Esophagus squamous epithelium (tissue), 5 donors: ENCODE measurements at places on chromosomes 3 and 15.

GRCh38 chr15:37100966-37101215 lies 542 bp upstream of the MEIS2 start:
- no peak for DNase-seq

DNA sequence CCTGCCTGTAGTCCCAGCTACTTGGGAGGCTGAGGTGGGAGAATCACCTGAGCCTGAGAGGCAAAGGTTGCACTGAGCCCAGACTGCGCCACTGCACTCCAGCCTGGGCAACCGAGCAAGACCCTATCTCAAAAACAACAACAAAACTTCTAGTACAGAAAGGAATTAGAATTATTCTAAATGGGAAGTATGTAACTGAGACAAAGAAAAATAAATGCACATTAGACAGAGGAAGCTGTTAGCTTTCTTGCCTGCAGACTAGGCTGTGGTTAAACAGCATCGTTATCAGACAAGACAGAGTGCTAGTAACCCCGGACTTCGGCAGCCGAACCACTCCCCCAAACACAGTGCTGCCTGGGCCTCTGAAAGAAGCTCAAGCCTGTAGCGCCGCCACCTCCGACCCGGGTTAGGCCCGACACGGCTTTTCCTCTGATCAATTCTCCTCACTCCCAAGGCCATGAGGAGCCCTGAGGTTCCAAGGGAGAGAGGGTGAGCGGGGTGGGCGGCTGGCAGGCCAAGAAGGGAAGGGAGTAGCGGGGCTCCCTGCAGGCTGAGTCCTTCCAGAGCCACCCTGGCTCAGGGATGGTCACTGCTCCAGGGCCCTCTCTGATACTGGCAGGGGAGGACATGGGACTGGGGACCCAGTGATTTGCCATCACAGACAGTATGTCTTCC lies 44.8 kb upstream of the MUC4 start:
- no peak for DNase-seq

GRCh38 chr15:40992241-40992741 lies 39.0 kb downstream of the CHAC1 start:
- DNase-seq, result no peak

GRCh38 chr3:77475507-77475906 lies 435.6 kb downstream of the ROBO2 start:
- DNase-seq, result no peak

- no peak for DNase-seq
Measured at GRCh38 chr15:52819253-52819652, 29.1 kb upstream of the ONECUT1 start.

- no peak for DNase-seq
Measured at GRCh38 chr3:71934520-71935270, 149.7 kb upstream of the PROK2 start.

GRCh38 chr3:191328962-191329653 lies at the start of gene CCDC50:
Gene CCDC50, plus strand, starts transcription at chr3:191329394. Its CDS starts 281 bp downstream, at chr3:191329675.
- DNase-seq, result peak; percentile 26

DNA sequence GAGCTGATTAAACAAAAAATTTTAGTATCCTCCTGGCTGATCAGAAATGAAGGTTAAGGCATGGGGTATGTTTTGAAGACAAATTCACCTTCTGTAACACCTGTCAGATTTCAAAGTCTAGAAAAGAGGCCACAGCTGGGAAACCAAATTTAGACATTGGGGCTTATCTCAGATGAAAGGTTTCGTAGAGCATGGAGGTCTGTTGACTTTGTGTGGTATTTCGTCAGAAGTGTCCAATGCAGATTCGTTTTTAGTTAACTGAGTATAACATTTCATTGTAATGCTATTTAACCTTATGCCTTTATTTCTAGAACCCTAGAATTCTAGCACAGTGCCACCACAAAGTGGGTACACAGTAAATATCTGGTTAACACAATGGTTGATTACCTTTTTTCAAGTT lies 61.7 kb downstream of the FNDC3B start:
- DNase-seq, result no peak

GRCh38 chr3:194283221-194284006 lies 67.7 kb downstream of the CPN2 start:
- no peak for DNase-seq

GRCh38 chr15:32824777-32825176 lies 107.0 kb downstream of the GREM1 start:
- DNase-seq, result no peak

GRCh38 chr3:37229740-37230139 lies 55.4 kb upstream of the LRRFIP2 start:
- no peak for DNase-seq

- DNase-seq, result no peak
Measured at GRCh38 chr3:54123003-54123775, 837 bp downstream of the CACNA2D3 start.

DNA sequence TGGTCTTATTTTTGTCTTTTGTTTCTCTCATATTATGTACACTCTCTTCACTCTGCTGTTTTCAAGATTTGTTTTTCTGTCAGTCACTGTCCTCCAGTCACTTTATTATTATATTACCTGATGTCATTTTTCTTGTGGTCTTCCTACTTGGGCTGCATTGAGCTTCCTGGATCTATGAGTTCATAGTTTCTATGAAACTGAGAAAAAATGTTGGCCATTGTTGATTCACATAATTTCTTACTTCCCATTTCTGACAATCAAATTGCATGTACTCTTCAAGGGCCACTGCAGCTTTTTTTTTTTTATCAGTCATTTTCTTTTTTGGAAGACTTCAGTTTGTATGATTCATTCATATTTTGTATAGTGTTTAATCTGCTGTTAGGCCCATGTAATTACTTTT lies 1180.6 kb upstream of the GBE1 start:
- no peak for DNase-seq

- no peak for DNase-seq
Measured at GRCh38 chr3:54274607-54275006, 152.3 kb downstream of the CACNA2D3 start.

DNA sequence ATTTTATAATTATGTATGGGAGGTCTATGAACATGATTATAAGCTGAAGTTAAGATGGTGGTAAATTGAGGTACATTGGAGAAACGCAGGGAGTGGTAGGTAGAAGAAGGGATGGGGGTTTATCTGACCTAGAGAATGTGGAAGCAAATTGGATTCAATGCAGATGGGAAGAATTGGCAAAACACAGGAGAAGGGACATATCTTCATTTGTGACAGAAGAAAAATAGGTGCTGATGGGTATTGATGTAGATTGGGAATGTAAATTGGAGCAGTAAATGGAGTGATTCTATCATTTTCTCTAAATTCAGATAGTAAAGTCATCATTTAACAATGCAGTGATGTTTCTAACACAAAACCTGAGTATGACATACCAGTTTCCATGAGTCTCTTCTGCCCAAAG lies 39.7 kb upstream of the AADAC start:
- no peak for DNase-seq

GRCh38 chr3:64352639-64352992 lies 127.3 kb upstream of the PRICKLE2 start:
- no peak for DNase-seq

DNA sequence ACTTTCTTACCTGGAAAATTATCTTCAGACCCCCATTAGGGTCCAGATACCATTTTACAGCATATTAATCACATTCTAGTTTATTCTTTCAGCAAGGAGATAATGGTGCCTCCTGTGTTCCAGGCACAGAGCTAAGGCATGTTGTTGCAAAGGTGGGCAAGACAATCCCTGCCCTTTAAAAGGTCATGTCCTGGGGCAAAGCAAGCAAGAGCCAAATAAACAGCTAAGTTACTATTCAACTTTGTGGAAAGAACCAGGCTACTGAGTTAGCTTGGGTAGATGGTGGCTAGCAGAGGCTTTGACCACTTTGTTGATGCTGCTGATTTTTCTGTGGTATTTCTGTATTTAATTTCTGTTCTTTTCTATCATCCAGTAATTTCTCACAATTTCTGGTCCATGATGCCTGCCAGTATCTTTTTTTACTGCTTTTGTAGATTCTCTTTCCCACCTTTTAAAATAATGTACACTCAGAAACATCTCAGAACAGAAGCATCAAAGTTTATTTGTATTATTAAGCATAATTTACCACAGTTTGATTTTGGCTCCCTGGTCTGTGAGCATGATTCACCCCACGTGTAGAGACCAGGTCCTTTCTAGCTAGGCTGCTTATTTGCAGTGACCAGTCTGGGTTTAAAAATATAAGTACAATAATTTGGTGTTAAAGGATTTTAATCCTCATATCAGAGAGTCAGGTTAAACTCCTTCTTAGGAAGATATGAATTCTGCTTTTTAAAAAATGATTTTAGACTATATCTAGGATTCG lies 71.5 kb downstream of the LRRC28 start:
- no peak for DNase-seq

DNA sequence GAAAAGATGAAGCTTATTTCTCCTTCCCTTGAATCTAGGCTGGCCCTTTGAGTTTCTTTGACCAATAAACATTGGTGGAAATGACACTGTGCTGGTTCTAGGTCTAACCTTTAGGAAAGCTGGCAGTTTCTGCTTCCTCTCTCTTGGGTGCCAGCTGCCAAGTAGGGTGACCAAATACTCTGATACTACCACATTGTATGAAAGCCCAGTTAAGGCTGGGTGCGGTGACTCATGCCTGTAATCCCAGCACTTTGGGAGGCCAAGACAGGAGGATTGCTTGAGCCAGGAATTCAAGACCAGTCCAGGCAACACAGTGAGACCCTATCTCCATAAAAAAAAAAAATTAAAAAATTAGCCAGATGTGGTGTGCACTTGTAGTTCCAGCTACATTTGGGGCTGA lies 320.7 kb downstream of the ZNF621 start:
- no peak for DNase-seq

- DNase-seq, result no peak
Measured at GRCh38 chr3:169435193-169435592, 228.3 kb downstream of the MECOM start.

DNA sequence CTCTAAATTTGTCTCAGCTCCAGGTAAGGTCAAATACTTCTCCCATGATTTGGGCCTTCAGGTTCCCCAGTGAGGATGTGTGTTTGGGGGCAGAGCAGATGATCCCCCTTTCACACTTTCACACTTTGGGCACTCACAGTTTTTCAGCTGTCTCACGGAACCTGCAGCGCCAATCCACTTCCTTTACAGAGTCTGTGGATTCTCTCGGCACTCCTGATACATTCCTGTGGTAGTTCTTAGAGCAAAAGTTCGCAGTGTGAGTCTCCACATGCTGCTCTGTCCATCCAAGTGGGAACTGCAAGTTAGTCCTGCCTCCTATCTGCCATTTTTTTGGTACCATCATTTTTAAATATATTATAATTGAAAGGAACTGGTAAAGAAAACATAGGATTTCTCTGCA lies 20.2 kb upstream of the CPOX start:
- DNase-seq, result no peak

DNA sequence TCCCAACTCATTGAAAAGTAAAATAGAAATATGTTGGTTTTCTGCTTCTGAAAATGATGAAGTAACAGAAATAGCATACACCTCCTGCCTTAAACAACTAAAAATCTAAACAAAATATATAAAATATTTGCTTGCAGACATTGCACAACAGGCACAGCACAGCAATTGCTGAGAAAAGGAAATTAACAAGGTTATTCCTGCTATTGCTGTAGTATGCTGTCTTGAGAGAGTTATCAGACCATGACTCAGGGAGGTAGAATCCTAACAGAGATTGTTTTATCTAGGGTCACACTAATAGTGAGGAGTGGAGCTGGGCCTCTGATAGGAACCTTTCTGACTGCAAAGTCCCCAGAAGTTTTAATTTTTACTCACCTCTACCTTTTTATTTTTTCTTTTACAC lies 72.6 kb downstream of the ZBTB20 start:
- DNase-seq, result no peak

GRCh38 chr3:133448478-133449122 lies 48.7 kb downstream of the BFSP2 start:
- DNase-seq, result no peak

- no peak for DNase-seq
Measured at GRCh38 chr3:171005648-171006047, 20.9 kb downstream of the SLC2A2 start.

DNA sequence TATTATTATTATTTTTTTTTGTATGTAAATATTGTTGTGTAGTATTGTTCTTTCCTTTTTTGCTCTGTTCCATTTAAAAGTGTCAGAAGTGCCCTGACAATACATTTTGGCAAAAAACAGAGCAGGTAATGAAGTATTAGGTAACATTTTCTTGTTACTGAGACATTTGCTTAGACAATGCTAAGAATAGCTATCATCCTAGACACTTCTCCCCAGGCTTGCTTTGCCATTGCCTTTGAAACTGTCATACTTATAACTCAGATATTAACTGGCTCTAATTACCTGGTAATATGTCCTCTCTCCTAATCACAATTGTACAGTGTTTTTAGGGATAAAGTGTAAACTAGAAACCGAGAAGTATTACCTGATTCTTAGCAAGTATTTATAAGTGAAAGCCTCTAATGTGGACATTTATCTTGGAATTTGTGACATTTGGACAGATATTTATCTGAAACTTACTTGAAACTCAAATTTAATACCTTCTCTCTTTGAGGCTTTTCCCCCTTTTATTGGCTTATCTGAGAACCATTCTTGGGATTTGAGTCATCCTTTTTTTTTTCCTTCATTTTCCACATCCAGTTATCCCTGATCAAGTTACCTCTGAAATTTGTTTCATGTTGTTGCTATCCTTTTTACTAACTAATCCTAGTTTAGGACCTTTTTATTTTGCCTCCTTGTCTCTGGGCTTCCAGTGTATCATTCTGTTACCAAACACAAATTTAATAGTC lies 13.1 kb downstream of the ARIH1 start:
- DNase-seq, result no peak

GRCh38 chr3:57701781-57702180 lies 8.9 kb upstream of the DENND6A start:
- no peak for DNase-seq

- DNase-seq, result no peak
Measured at GRCh38 chr15:85905751-85906450, 111.2 kb upstream of the KLHL25 start.

DNA sequence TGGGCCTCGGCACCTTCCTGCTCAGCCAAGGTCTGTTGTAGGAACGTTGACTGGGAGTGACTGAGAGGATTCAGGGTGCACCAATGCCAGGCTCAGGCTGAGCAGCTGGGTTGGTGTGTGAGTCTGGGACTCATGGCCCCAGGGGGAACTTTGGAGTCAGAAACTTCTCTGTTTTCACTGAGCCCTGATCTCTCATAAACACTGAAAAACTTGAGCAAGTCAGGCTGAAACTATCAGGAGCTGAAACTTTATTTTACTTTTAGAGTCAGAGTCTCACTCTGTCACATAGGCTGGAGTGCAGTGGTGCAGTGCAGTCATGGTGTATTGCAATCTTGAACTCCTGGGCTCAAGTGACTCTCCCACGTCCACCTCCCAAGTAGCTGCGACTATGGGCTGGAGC lies 3.0 kb downstream of the TRAK1 start:
- DNase-seq, result no peak
